ENCODE measurements at places on chromosomes 7 and 10. TPM values are rescaled to one million over a fixed set of nuclear protein-coding genes. Genes with fewer than 3 reads are reported as not detected.

DNA sequence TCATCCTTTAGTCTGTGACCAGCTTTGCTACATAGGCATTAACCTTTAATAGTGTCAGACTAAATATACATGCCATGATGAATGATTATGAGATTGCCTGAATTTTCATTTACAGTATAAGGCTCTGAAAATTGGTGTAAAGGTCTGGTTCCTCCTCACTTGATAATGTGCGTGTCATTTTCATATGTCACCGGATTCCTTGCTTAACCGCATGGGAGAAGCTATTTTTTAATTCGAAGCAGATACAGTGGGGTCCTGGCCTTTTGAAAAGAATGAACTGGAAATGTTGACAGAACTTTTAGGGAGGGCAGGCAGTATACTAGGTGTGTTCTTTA lies 192.4 kb upstream of the SH2B2 start:
- DNase-seq = no peak

DNA sequence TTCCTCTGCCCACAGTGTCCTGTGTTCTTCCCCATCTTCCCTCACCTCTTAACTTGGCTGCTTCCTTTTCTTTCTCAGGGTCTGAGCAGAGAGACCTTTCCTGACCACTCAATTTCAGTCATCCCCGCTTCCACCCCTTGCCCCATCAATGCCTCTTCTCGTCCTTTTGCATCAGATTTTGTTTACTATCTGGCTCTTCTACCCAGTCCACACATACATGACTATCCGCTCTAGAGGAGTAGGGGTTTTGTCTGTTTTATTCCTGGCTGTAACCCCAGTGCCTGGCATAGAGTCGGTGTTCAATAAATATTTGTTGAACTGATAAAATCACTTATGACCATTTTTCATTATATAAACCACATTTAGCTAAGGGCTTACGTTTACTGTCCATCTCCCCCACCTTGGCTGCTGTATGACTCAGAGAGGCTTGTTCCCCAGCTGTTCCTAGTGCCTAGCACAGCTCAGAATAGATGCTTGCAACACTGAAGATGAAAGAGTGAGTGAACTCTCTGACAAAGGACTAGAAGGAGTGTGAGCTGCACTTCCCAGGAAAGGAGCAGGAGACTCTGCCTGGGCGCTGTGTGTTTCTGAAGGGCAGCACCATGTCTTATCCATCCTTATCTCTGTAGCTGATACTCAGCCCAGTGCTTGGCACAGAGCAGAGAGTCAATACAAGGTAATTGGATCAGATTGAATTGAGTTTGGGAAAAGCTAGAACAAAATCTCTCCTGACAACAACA lies 21.9 kb downstream of the ARID5B start:
- no peak for DNase-seq

GRCh38 chr7:157479326-157479725 lies 142.5 kb downstream of the DNAJB6 start:
- DNase-seq = no peak

DNA sequence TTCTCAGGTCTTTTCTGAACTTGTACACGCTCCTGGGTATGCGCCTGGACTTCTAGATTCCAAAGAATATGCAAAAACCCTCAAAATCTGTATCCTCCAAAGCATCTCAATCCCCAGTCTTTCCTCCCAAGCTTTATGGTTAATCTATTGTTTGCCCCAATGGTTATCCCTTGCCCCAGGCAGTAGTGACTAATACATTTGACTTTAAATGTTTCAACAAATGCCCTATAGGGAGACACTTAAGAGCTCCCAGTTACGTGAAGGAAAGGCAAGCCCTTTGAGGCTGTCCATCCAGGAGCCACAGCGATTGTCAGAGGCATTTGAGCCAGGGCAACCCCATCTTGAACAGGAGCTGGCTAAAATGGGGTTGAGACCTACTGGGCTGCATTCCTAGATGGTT lies 12.7 kb upstream of the FOXL3 start:
- DNase-seq = no peak

GALNT17 gene
- not detected for total RNA-seq

FAM25C gene
- total RNA-seq = not detected
